WTC11 (cell line): ENCODE measurements at places on chromosomes 2 and 18.

- no peaks in the 10 kb centered on the region for H3K36me3 ChIP-seq
- no peak overlapping the region for H3K27ac ChIP-seq
- no peaks in the 10 kb centered on the region for H3K4me1 ChIP-seq
Observed at GRCh38 chr2:55092439-55092838, 42.2 kb upstream of the RTN4 start.

DNA sequence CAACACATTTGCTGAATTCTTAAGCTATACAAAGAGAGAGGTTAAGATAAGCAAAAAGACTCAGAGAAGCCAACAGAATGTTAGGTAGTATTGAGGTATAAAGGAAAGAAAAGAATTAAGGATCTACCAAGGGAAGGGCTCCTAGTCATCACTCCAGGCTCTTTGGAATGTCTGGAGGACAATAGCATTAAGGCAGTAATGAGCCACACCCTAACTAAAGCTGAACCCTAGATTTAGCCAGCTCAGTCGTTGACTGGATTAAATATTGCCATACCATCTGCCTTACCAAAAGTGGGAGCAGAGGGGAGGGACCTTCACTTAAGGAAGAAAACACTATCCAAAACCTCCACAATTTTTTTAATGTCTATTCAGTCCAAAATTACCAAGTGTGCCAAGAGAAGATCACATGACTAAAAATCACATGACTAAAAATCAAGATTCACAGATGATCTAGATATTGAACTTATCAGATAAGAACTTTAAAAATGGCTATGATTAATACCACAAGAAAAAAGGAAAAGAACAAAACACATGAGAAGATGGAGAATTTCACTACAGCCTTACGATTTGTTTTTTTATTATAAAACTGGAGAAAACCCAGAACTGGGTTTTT is 59.7 kb downstream of the EXOC6B start:
- no peak overlapping the region for H3K4me3 ChIP-seq
- peaks cover 25% of the 10 kb centered on the region for H3K36me3 ChIP-seq
- H3K27ac ChIP-seq, result no peak overlapping the region
- H3K27me3 ChIP-seq, result no peaks in the 10 kb centered on the region
- no peak for DNase-seq
- H3K4me1 ChIP-seq, result peaks cover 4% of the 10 kb centered on the region

- H3K36me3 ChIP-seq, result no peaks in the 10 kb centered on the region
- DNase-seq, result no peak
- peak overlapping the region; percentile 9; the same call in 1 of the 2 replicates for H3K27ac ChIP-seq
- H3K4me3 ChIP-seq, result no peak overlapping the region
- H3K4me1 ChIP-seq, result peaks cover 16% of the 10 kb centered on the region
Observed at GRCh38 chr2:186543561-186544131, 46.2 kb upstream of the ITGAV start.

DNA sequence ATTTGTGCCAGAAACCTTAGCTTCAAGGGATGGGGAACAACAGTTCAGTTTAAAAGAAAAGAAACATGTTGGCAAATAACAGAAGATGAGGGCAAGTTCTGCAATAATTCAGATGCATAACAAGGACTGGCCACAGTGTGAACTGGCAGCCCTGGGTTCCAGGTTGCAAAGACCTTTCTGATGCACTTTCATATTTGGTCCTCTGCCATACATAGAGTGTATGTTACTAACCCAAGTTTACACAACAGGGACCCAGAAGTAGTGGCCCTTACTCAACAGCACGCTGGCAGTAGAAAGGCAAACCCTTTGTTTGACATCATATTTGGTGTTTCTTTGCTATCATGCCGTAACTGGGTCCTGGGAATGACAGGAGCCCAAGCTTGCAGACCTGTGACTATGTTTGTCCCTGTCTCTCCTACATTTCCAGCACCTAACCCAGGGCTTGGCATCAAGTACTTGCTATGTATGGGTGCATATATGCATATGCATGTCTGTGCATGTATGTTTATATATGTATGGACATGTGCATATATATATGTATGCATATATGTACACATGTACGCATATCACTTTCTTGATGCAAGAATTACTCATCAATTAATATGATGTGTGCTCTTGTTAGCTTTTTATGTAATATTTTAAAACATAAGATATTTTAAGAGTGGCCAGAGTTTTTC is 94.3 kb downstream of the MBP start:
- peaks cover 3% of the 10 kb centered on the region; the same call in 1 of the 2 replicates for H3K36me3 ChIP-seq
- H3K4me3 ChIP-seq, result no peak overlapping the region
- 0 out of 2 replicates have a peak, but pooled peaks cover 1% of the 10 kb centered on the region for H3K4me1 ChIP-seq
- no peak for DNase-seq

GRCh38 chr2:206020171-206020570 is 65.8 kb downstream of the INO80D start:
- no peak overlapping the region for H3K4me3 ChIP-seq
- H3K27me3 ChIP-seq, result no peaks in the 10 kb centered on the region
- peaks cover 49% of the 10 kb centered on the region for H3K36me3 ChIP-seq

DNA sequence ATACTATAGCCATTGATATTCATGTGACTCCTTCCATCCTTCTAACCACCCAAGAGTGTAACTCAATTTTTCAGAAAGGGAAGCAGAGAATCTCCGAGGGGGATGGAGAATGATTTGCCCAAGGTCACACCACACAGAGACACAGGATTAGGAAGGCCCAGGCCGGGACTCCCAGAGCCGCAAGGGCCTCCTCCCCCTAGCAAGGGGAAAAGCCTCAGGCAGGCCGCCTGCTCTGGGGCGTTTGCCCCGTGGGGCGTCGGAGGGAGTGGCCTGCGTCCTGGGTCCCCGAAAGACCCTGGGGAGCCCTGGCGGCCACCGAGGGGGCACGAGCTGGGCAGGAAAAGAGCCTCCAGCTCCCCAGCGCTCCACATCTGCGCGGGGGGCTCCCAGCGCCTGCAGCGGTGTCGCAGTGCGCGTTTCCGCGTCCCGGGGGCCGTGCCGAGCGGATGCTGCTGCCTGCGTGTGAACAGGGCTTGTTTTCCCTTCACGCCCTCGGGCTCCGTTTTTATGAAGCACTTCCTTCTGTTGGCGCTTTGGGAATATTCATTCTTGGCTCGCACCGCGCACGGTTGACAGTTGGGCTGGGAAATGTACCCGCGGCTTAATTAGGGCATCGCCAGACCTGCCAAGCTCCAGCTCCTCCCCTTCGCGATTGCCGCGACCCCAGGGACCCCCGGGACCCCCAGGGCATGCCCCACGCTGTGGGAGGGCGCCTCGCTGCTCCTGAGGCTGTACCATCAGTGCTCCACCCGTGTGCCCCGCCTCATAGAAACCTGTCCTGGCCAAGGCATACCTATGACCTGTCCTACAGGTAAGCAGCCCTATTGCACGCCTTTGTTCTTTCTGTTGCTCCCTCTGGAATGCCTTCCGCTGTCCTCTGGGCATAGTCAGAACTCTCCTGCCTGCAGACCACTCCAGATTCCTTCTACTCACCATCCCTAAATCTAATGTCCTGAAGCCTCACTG is 158.9 kb upstream of the GLI2 start:
- peaks cover 19% of the 10 kb centered on the region for H3K4me1 ChIP-seq
- peaks cover 94% of the 10 kb centered on the region for H3K27me3 ChIP-seq
- no peak overlapping the region for H3K27ac ChIP-seq
- no peaks in the 10 kb centered on the region for H3K36me3 ChIP-seq

DNA sequence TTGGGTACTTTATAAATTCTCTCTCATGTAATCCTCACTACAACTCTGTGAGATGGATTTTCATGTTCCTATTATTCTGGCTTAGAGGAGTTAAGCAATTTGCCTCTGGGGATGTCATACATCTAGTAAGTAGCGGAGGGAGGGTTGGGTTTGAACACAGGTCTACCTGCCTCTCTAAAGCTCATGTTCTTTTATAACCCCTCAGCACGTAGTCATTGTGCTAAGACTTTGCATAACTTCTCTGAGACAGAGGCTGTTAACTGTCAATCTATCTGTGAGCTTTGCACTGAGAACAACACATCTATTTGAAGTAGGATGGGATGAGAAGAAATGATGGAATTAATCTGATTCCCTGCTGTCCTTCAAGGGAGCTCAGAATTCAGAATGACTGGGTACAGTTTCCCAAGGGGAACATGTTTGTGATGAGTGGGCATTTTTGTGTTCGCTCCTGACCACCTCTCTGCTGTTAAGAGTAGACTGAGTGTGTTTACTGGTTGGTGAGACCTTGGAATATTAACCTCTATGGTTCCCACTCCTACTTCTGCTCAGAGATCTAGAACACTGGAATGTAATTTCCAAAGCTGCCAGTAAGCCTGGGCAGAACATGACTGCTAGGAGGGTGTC is 320.7 kb downstream of the SLC8A1 start:
- H3K4me1 ChIP-seq, result peaks cover 6% of the 10 kb centered on the region; the same call in 1 of the 2 replicates
- DNase-seq, result no peak
- H3K27ac ChIP-seq, result no peak overlapping the region
- H3K4me3 ChIP-seq, result no peak overlapping the region

DNA sequence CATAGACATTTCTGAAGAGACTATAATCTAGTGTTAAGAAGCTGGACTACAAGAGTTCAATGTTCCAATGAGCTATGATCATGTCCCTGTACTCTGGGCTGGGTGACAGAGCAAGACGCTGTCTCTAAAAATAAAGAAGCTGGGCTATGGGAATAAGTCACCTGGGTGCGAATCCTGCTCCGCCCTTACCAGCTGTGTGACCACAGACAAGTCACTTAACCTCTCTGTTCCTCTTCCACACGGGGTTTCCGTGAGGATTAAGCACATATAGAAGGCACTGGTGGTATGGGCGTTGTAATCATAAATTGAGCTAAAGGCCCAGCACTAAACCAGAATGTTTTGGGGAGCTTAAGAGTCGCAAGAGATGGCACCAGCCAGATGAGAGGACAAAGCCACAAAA is 178.5 kb downstream of the HAUS1 start:
- peaks cover 30% of the 10 kb centered on the region for H3K4me1 ChIP-seq
- H3K27me3 ChIP-seq, result no peaks in the 10 kb centered on the region; the same call in 1 of the 2 replicates
- peak overlapping the region; percentile 39 for H3K27ac ChIP-seq
- DNase-seq, result no peak
- no peak overlapping the region for H3K4me3 ChIP-seq
- no peaks in the 10 kb centered on the region for H3K36me3 ChIP-seq

DNA sequence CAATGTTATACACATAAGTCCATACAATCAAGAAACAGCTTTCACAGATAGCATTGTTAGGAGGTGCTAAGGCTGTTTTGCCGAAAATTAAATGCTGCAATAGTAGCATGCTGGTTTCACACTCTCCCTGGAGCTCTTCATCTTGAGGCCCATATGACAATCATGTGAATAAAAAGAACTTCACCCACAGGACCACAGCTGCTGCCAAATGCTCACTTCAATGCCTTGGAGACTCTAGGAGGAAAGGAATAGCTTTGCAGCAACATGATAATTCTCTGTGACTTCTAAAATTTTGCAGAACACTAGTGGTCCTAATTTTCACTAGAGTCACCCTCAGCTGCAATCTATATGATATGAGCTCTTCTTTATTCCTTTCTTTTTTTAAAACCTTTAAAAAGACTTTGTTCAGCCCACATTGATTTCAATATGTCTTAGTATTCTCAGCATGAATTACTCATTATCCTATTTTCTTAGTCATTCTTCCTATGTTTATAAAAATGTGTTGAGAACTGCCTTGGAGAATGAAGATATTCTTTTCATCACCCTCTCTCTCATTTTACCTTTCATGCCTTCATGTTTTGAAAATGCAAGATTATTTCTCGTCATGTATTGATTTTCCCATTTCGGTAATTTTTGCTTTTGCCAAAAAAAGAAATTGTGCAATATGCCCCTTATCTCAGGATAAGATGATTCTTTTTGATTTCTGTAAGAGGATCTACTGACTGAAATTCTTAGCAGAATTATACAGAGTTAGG is 108.2 kb downstream of the PDE1A start:
- peaks cover 4% of the 10 kb centered on the region; the same call in 1 of the 2 replicates for H3K4me1 ChIP-seq
- DNase-seq, result no peak
- no peaks in the 10 kb centered on the region for H3K27me3 ChIP-seq

GRCh38 chr18:55998801-55999385 is 410.9 kb upstream of the TCF4 start:
- H3K36me3 ChIP-seq, result no peaks in the 10 kb centered on the region
- no peak overlapping the region for H3K4me3 ChIP-seq
- H3K27me3 ChIP-seq, result no peaks in the 10 kb centered on the region
- peaks cover 35% of the 10 kb centered on the region for H3K4me1 ChIP-seq
- peak overlapping the region; percentile 20; the same call in 1 of the 2 replicates for H3K27ac ChIP-seq
- DNase-seq, result no peak

GRCh38 chr18:32909798-32910561 is 137.2 kb upstream of the KLHL14 start:
- no peak for DNase-seq
- H3K4me3 ChIP-seq, result no peak overlapping the region
- H3K27ac ChIP-seq, result no peak overlapping the region
- no peaks in the 10 kb centered on the region; the same call in 1 of the 2 replicates for H3K27me3 ChIP-seq
- no peaks in the 10 kb centered on the region for H3K36me3 ChIP-seq

GRCh38 chr2:85409845-85410583 is at the start of gene CAPG:
Gene CAPG (minus strand): TSS chr2:85410366. CDS start chr2:85402145, 8,221 bp downstream.
- H3K36me3 ChIP-seq, result 0 out of 2 replicates have a peak, but pooled peaks cover under 1% of the 10 kb centered on the region
- no peaks in the 10 kb centered on the region for H3K27me3 ChIP-seq
- DNase-seq, result peak; percentile 47
- peaks cover 57% of the 10 kb centered on the region for H3K4me1 ChIP-seq
